ENCODE measurements at places on chromosomes 12 and 14. TPM values are rescaled to one million over a fixed set of nuclear protein-coding genes. Genes with fewer than 3 reads are reported as not detected.

The TSHR gene
- not detected for total RNA-seq

The NKX2-1 gene
- total RNA-seq = not detected

The CHGA gene
- total RNA-seq = not detected

The GPN3 gene
- 10.0 TPM for total RNA-seq

The TPH2 gene
- not detected for total RNA-seq

The FOXN4 gene
- not detected for total RNA-seq

The DHRS4L2 gene
- total RNA-seq = 13.9 TPM

The FLRT2 gene
- 8.0 TPM for total RNA-seq

The ARHGAP9 gene
- total RNA-seq = 0.28 TPM

The CEBPE gene
- not detected for total RNA-seq

The AQP2 gene
- total RNA-seq = not detected

The LRRC10 gene
- not detected for total RNA-seq

The NELL2 gene
- total RNA-seq = not detected

The TUBA1B gene
- total RNA-seq = 788 TPM

The LRP1-AS gene
- not detected for total RNA-seq

The ADAMTS20 gene
- under 0.01 TPM for total RNA-seq

The TMEM119 gene
- total RNA-seq = 62.7 TPM

The PHLDA1 gene
- 39.1 TPM for total RNA-seq

The KRT3 gene
- not detected for total RNA-seq

The SP7 gene
- not detected for total RNA-seq

The GLT8D2 gene
- 75.8 TPM for total RNA-seq

The DYRK4 gene
- 85.3 TPM for total RNA-seq

The CDKN1B gene
- 32.5 TPM for total RNA-seq

The PPM1H gene
- total RNA-seq = 0.92 TPM

Measured in smooth muscle cell of bladder (primary cell).